Activated T-cell treated with anti-CD3 and anti-CD28 coated beads, Interleukin-2, amount 50 U/mL, for 72 hours (primary cell): ENCODE measurements at places on chromosomes 11 and 22. TPM values are rescaled to one million over a fixed set of nuclear protein-coding genes. Genes with fewer than 3 reads are reported as not detected.

DNA sequence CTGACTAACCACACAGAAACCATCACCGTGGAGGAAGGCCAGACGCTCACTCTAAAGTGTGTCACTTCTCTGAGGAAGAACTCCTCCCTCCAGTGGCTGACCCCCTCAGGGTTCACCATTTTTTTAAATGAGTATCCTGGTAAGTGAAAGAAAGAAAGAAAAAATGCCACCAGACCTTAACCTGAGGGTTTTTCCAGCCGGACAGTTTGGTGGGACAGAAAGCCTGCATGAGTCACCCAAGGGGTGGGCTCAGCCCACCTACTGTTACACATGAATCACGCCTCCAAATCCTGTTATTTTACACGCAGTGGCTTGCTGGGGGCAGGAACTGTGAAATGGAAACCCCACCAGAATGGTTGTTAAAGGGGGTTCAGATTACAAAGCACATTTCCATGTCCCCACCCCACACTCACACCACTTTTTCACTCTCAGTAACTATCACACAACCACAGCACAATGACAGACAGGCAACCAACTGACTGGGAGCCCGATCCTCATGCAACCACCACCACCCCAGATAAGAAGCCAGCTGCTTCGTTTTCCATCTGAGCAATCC, 11.9 kb downstream of the CRTAM start:
- DNase-seq: peak; percentile 59

- peak; percentile 44 for DNase-seq
Measured at GRCh38 chr11:4072668-4073285, 21.8 kb upstream of the RRM1 start.

Gene CTSW
- total RNA-seq: 16.8 TPM

GRCh38 chr11:100619484-100619883, 67.6 kb upstream of the ARHGAP42 start:
- no peak for DNase-seq

- DNase-seq: no peak
Measured at GRCh38 chr22:49404576-49405241, 423.0 kb downstream of the BRD1 start.

Gene LRRC55
- not detected for total RNA-seq

Gene LDHAL6A
- not detected for total RNA-seq

Gene NDUFS8
- 129 TPM for total RNA-seq

GRCh38 chr11:132728026-132728425, 804.3 kb downstream of the OPCML start:
- DNase-seq: no peak

Gene OR8G5
- not detected for total RNA-seq
